ENCODE measurements at places on chromosomes 16 and 17.

DNA sequence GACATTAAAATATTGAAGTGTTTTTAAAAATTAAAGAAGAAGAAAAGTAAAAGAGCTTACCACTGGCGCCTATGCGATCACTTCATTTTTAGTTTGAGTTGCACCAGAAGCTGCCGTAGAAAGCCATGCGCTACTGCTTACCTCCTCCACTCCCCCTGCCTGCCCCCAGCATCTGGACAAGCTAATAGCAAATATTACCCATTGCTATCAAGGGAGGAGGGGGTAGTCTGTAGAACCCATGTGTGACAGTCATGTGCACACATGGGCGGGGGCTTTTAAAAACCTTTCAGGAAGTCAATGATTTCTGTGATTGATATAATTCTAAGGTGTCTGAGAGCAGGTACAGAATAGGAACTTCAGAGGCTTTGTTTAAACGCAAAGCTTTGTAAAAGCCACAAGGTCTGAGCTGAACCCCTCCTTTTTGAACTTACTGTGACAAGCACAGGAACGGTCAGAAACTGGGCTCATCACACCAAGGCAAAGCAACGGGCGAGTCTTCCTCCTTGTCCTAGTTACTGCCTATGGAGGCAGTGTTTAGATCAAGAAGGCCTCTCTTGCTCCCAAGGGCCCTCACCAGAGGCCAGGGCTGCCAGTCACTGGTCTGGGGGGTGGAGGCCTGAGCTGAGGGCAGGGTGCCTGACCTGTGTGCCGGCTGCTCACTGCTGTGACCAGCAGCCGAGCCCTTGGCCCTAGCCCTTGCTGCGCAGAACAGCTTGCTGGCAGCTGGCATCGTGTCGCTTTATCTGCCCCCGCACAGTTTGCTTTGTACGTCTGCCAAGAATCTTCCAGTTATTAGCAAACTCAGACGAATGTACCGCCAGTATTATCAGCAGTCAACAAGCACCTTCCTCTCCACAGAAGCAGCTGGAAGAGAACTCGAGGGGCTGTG is 15.0 kb downstream of the GINS2 start:
- DNase-seq: no peak

DNA sequence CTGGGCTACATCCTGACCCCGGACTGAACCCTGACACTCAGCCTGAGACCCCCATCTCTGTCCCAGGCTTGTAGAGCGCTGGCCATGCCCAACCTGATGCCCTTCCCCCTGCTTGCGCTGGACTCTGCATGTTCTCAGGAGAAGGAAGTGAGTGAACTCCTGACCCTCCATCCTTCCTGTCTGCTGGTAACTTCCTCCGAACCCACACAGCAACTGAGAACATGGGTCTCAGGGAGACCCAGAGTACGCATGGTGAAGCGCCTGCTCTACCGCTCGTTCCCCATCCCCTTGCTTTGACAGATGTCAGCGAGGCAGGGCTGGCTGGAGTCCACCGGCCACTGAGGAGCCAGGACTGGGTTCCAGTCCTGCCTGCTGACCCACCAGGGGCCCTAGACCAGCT is 6.1 kb downstream of the CAMKK1 start:
- DNase-seq: no peak

GRCh38 chr16:69938981-69939820 is 11.9 kb upstream of the CLEC18A start:
- DNase-seq: no peak

DNA sequence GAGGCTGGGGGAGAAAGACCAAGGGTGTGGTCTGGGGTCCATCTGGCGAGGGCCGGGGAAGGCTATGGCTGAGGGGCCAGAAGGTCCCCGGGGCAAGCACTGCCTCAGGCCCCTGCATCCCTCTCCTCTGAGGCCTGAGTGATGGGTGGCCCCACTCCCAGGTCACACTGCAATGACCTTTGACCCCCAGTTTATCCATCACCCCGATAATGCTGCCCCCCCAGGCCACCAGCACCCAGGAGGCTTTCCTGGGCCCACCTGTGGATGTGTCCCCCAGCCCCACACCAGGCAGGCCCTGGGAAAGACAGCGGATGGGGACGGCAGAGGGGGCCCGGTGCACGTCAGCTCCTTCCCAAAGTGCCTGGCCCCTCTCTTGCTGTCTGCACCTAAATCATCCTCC is 22.5 kb upstream of the CACNA1H start:
- DNase-seq: no peak
